GM10248 (cell line): ENCODE measurements at places on chromosomes 7 and 10.

DNA sequence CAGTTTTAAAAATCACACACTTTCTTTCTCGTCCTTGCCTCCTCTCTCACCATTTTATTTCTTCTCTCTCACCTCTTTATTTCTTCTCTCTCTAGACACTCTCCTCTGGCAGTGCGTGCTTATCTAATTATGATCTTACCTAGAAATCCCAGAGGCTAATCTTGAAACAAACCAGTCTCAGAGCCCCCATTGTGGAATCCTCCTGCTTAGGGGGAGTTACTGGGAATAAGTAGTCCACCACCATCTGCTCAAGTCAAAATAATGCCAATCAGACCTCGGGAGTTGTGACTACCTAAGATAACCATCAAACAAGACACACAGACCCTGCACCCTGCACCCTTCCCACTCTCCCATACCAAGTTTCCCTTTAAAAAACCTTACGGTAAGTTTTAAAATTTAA lies 256.9 kb downstream of the POM121L12 start:
- DNase-seq: no peak

- no peak for DNase-seq
These were observed 6.6 kb upstream of the BMPR1A start for GRCh38 chr10:86749854-86750253.

- no peak for DNase-seq
These were observed 23.3 kb downstream of the CPXM2 start for GRCh38 chr10:123868038-123869019.

- DNase-seq: peak; percentile 5
These were observed 227.2 kb upstream of the GRB10 start for GRCh38 chr7:51009716-51010496.

GRCh38 chr10:20156511-20156910 lies 340.3 kb downstream of the PLXDC2 start:
- DNase-seq: no peak

GRCh38 chr7:96127746-96128145 lies 194.2 kb downstream of the SLC25A13 start:
- no peak for DNase-seq

- DNase-seq: no peak
These were observed 227.4 kb upstream of the PLPP4 start for GRCh38 chr10:120229641-120230040.

- no peak for DNase-seq
These were observed 44.3 kb downstream of the AHR start for GRCh38 chr7:17342756-17343155.

DNA sequence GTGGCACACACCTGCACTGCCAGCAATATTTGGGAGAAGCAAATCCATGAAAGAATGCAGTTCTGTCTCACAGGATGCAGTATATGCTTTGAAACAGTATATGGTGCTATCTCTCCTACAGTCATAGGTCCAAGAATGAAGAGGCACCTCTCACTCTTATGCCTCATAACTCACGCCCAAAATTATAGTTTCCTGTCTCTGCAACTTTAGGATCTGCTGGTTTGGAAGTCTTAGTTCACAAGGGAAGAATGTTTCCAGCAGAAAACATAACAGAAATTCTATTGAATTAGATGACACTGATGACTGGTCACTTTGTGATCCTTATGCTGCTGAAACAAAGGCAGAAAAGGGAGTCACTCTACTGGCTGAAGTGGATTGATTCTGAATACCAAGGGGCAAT lies 5.7 kb downstream of the C10orf67 start:
- no peak for DNase-seq

- peak; percentile 26 for DNase-seq
These were observed 550 bp upstream of the CALU start for GRCh38 chr7:128738570-128739047.

GRCh38 chr10:45375101-45375500 lies 1.1 kb downstream of the ALOX5 start:
- no peak for DNase-seq

- DNase-seq: no peak
These were observed 5.1 kb downstream of the SH2D4B start for GRCh38 chr10:80542652-80543318.

DNA sequence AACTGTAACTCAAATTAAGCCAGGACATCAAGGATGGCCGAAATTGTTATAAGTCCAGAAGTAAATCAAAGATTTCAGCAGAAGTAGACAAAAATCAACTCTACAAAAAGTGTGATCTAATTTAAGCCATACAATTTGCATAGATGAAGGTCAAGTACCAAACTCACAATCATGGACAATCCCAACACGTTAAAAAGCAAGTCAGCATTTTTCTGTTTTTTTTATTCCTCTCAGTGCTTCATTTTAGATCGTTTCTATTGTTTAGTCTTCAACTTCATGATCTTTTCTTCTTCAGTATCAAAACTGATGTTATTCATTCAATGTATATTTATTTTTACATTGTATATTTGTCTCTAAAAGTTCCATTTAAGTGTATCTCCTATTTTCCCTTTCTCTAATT lies 674.3 kb upstream of the PHF14 start:
- DNase-seq: no peak

DNA sequence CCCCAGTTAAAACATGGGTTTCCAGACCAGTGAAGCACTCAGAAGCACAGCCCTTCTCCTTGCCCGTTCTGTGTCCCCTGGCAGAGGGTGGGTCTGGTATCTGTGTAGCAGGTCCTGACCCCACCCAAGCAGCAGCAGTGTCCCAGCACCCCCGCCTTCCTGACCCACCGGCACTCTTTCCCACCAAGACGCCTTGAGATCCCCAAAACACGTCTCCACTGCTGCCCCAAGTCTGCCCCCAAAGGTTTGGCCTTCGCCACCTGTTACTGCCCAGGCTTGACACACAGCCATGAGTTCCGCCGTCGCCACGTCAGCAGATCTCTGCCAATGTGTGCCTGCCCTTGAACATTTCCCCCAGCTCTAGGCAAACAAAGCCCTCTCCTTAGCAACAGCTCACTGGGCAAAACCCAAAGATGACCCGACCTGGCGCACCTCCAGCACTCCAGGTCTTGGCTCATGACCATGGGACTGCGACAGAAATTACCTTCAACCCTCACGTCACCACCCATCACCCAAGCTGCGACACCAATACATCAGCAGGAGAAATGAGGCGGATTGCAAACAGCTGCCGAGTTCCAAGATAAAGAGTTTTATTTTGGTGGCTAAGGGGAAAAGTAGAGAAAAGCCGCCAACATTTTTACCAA lies 75.6 kb downstream of the CTBP2 start:
- DNase-seq: no peak

- no peak for DNase-seq
These were observed 103.2 kb downstream of the ADCY1 start for GRCh38 chr7:45677311-45677900.

DNA sequence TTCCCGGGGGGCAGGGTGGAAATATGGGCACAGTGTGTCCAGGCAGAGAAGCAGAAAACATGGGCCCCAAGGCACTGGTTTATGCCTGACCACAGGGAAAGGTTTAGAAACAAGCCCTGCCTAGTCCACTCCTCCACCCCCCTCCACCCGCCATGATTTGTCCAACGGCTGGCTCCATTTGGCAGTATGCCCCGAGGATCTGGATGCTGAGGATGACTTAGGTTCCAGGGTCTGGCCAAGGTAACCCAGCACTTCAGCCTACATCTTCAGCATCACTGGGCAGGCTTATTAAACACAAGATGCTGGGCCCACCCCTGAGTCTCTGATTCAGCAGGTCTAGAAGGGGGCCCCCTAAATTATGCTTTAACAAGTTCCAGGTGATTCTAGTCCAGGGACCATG lies 121.9 kb downstream of the RALA start:
- no peak for DNase-seq

DNA sequence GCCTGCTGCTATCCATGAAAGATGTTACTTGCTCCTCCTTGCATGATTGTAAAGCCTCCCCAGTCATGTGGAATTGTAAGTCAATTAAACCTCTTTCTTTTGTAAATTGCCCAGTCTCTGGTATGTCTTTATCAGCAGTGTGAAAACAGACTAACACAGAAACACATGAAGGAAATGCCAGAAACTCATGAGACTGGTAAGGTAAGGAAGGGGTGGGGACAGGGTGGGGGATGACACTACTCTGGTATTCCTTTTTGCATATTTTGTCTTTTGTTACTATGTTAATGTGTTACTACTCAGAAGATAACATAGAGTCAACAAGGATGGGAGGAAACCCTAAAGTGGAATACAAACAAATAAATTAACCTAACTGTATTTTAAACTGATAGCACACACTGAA lies 69.8 kb upstream of the DRGX start:
- no peak for DNase-seq

DNA sequence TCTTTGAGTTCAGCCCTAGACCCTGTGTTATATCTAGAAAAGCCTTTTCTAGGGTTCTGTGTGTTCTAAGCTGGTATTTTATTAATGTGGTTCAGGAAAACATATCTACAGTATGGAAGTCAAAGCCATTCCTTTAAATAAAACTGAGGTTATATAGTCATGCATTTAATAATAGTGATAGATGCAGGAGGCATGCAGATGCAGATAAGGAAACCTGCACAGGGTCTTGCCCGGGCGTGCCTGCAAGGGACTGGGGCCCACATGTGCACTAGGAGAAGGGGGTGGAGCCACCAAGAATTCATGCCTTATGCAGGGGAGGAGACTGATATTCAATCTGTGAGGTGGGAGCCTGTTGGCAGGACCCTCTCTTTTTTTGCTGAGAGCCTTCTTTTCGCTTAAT lies 171.5 kb downstream of the PRPF18 start:
- no peak for DNase-seq
